IgD-negative memory B cell (primary cell): ENCODE measurements at places on chromosomes 6 and 20. TPM values are rescaled to one million over a fixed set of nuclear protein-coding genes. Genes with fewer than 3 reads are reported as not detected.

Gene PLCB1
- polyA plus RNA-seq = 0.28 TPM

Gene DNAH8
- 0.94 TPM for polyA plus RNA-seq

Gene SOX18
- polyA plus RNA-seq = not detected

Gene MOXD1
- polyA plus RNA-seq = 9.0 TPM

Gene C4B
- not detected for polyA plus RNA-seq

Gene APCDD1L
- 0.06 TPM for polyA plus RNA-seq

Gene PGC
- polyA plus RNA-seq = not detected

Gene C6orf141
- not detected for polyA plus RNA-seq

Gene CEP43
- 4.4 TPM for polyA plus RNA-seq

Gene RBM24
- polyA plus RNA-seq = not detected

Gene SPTLC3
- not detected for polyA plus RNA-seq

Gene SLC26A8
- polyA plus RNA-seq = not detected

Gene CALHM6
- 307 TPM for polyA plus RNA-seq

Gene PSMA7
- polyA plus RNA-seq = 428 TPM

Gene CTCFL
- not detected for polyA plus RNA-seq

Gene AVP
- polyA plus RNA-seq = not detected

Gene ENPP1
- 0.34 TPM for polyA plus RNA-seq

Gene EPHA7
- not detected for polyA plus RNA-seq

Gene CNR1
- 2.5 TPM for polyA plus RNA-seq

Gene EPPIN
- polyA plus RNA-seq = not detected
